ENCODE measurements at places on chromosomes 6 and 20. TPM values are rescaled to one million over a fixed set of nuclear protein-coding genes. Genes with fewer than 3 reads are reported as not detected.

PRRT1 gene
- 0.17 TPM for total RNA-seq

SLC24A3 gene
- under 0.01 TPM for total RNA-seq

NKAIN2 gene
- total RNA-seq: not detected

TLDC2 gene
- 0.34 TPM for total RNA-seq

FAM83C gene
- total RNA-seq: not detected

SAPCD1 gene
- total RNA-seq: 5.8 TPM

CD24 gene
- 0.17 TPM for total RNA-seq

SIRPD gene
- not detected for total RNA-seq

TP53TG5 gene
- not detected for total RNA-seq

HLA-DQB1 gene
- total RNA-seq: not detected

RAMACL gene
- total RNA-seq: under 0.01 TPM

TRIM10 gene
- not detected for total RNA-seq

GABRR1 gene
- total RNA-seq: not detected

COL21A1 gene
- total RNA-seq: 0.34 TPM

EPB41L2 gene
- 38.2 TPM for total RNA-seq

LHFPL5 gene
- not detected for total RNA-seq

AAR2 gene
- total RNA-seq: 30.3 TPM

C6orf58 gene
- total RNA-seq: not detected

All from bronchus fibroblast of lung (primary cell).